GM13976 (cell line): ENCODE measurements at places on chromosomes 3 and 15.

GRCh38 chr3:23779841-23780240 lies 25.9 kb upstream of the UBE2E1 start:
- no peak for DNase-seq

DNA sequence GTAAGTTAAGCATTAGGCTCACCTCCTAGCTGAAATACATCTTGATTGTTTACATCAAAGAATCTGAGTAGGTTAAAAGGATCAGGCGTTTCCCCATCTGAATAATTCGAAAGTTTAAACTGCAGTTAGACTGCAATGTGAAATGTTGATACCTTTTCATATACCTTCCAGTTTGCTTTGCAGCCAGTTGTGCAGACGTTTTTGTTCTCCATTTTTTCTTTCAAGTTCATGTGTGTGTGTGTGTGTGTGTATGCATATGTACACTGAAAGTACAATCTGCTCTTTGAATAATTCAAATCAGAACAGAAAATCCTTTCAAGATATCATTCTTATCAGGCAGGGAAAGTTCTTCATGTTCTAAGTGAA lies 2.9 kb downstream of the ITPR1 start:
- no peak for DNase-seq

DNA sequence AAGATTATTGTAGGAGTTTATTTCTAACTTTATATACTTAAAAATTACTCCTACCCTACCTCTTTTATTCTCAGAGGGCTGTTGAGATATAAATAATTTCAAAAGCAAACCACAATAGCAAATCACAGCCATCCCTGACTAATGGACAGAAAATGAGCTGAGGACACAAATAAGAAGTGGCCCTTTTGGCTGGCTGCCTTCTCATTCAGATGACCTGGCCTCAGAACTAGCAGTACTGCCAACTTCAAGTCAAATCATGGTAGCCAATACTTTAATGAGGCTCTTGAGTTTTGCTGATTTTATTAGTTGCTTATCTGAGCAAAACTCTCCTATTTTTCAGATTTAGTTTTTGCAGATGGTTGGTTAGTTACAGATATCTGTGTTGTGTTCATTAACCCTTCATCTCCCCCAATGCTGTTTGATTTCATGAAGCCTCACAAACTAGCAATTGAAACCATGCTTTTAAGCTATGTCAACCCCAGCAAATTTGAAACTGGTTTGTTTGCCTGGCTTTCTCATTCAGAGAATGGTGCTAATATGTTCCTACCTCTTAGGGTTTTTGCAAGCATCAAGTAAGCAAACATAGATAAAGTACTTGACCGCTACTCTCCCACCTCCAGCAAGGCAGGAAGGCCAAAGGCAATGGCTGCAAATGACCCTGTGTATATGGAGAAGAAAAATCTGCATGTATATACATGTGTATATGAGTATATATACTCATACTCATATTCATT lies 73.4 kb upstream of the HACD2 start:
- DNase-seq = no peak

GRCh38 chr3:12356175-12356574 lies 67.3 kb downstream of the PPARG start:
- no peak for DNase-seq

DNA sequence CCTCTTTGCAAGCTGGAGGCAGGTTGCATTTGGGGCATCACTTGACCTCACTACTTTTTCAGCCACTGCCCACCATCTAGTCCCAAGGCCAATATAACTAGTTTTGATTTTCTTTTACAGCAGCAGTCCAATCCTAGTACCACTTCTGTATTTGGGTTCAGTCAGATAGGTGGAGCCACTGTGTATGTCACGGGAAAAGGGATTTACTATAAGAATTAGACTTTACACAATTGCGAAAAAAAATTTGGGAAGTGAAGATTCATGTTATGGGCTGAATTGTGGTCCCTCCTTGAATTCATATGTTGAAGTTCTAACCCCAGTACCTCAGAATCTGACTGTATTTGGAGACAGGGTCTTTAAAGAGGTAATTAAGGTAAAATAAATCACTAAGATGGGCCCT lies 37.4 kb upstream of the NMNAT3 start:
- no peak for DNase-seq

DNA sequence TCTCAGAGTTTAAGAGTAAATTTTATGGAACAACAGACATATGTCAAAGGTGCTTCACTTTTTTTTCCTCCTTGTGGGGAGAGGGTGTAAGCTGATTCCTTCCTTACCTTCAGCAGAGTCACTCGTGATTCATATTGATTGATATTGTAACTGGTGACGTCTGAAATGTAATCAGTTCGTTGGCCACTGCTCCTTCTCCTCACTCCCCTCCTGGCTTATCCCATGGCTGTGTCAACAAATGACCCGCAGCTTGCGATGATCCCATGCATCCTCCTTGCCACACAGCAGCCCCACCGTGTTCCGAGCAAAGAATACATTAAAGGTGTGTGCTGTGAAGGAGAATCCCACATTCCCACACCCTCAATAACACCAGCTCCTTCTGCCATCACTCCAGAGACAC lies 7.3 kb downstream of the MGLL start:
- DNase-seq = no peak

GRCh38 chr15:63928185-63928842 lies 94.6 kb upstream of the HERC1 start:
- no peak for DNase-seq
